ENCODE measurements at places on chromosomes 4 and X. TPM values are rescaled to one million over a fixed set of nuclear protein-coding genes. Genes with fewer than 3 reads are reported as not detected.

The NXF2B gene
- not detected for total RNA-seq

The NSG1 gene
- 0.72 TPM for total RNA-seq

The EXOC1L gene
- not detected for total RNA-seq

The ANXA5 gene
- 807 TPM for total RNA-seq

The LAMP2 gene
- total RNA-seq = 289 TPM

The WFS1 gene
- 40.7 TPM for total RNA-seq

The FGF2 gene
- total RNA-seq = 174 TPM

The PAGE5 gene
- not detected for total RNA-seq

The SYTL5 gene
- total RNA-seq = 2.2 TPM

The AMTN gene
- 0.13 TPM for total RNA-seq

The USP46 gene
- 24.6 TPM for total RNA-seq

The RNF4 gene
- 48.2 TPM for total RNA-seq

The VCX gene
- total RNA-seq = not detected

The SUPT20HL2 gene
- total RNA-seq = not detected

The RPS6KA6 gene
- total RNA-seq = 2.3 TPM

Measured in smooth muscle cell of the pulmonary artery (primary cell).